ENCODE measurements at places on chromosomes 7 and 10. TPM values are rescaled to one million over a fixed set of nuclear protein-coding genes. Genes with fewer than 3 reads are reported as not detected.

GRCh38 chr10:87700031-87700796 lies 40.5 kb downstream of the PAPSS2 start:
- DNase-seq: no peak

GRCh38 chr7:115227473-115228235 lies 305.8 kb downstream of the MDFIC start:
- DNase-seq: no peak

GRCh38 chr10:98033515-98033914 lies 3.1 kb upstream of the CRTAC1 start:
- no peak for DNase-seq

GRCh38 chr7:103632972-103633371 lies 187.0 kb upstream of the SLC26A5 start:
- DNase-seq: no peak

Gene WNT2
- 0.57 TPM for total RNA-seq

Gene BEND7
- 37.9 TPM for total RNA-seq

Gene RFC2
- 21.1 TPM for total RNA-seq

Gene MIOS
- total RNA-seq: 37.0 TPM

Gene SLC39A12
- total RNA-seq: 0.16 TPM
